ENCODE measurements at places on chromosomes 12 and 14.

GRCh38 chr12:39296496-39296895 lies 146.4 kb downstream of the KIF21A start:
- no peak for DNase-seq

GRCh38 chr14:79580414-79580813 lies 630.9 kb downstream of the DIO2 start:
- DNase-seq: no peak

DNA sequence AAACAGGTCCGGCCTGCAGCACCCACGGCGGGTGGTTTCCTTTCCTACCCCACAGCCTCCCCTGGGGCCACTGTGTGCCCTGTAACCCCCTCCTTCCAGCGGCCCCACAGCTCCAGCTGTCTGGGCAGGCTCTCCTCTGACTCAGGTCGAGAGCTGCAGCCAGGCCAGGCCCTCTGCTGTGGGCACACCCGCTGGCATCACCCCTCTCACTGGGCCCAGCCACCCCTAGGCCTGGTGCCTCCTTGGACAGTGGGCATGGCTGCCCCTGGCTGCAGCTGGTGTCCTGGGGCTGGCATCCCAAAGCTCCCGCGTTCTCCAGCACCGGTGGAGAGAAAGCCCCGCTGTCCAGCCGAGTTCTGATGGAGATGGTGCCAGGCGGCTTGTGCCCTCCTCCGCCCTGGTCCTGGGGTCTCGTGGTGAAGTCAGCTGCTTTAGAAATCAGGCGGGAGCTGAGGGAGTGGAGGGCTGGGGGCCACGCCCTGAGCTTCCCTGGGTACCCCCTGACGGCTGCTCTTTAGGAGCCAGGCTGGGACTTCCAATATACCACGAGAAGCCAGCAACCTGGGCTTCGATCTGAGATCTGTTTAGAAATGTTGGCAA lies 114.9 kb downstream of the KIF26A start:
- no peak for DNase-seq

DNA sequence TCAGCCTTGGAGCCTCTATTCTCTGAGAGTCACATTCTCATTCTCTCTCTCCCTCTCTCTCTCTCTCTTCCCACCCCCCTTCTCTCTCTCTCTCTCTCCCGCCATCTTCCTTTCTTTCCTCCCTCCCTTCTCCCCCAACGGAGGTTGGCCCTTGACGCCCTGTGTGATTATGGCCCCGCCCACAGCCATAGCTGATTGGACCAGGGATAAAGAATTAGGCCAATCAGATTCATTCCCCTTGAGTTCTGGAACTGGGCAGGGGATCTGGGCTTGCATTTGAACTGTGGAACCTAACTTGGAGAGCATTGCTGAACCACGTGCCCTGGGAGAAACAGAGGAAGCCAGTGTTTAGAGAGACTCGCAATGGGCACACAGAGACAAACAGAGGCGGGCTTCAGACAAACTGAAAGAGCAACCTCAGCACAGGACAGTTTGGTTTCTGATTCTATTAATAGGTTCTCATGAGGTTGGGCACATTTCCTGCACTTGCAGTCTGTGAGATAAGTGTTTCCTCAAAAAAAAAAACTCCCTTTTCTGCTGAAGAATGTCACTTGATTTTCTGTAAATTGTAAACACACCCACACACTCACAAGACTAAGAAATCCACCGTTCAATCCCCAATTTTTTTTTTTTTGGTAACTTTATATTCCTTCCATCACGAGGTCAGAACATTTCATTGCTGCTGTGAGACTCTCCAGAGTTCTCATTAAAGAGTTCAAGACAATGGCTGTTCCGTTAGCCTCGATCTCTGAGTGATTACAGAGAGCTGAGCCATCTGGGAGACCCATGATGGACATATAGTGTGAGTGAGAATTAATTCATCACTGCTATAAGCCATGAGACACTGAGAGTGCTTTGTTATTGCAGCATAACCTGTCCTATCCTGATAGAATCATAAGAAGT lies 3.5 kb upstream of the P2RX7 start:
- peak; percentile 90 for DNase-seq

GRCh38 chr12:102388469-102388868 lies 91.9 kb downstream of the IGF1 start:
- no peak for DNase-seq

DNA sequence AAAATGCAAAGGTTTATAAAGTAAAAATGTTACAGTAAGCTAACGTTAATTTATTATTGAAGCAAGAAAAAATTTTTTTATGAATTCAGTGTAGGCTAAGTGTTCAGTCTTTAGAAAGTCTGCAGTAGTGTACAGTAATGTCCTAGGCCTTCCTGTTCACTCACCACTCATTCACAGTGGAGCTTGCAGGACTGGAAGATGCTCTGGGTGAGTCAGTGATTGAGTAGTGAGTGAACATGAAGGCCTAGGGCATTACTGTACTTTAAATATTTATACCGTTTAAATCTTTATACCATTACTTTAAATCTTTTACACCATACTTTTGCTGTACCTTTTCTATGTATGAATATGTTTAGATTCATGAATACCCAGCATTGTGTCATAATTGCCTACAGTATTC lies 120.3 kb upstream of the SLC38A4 start:
- DNase-seq: no peak

GRCh38 chr12:107372229-107372658 lies 278.9 kb upstream of the CRY1 start:
- peak; percentile 64 for DNase-seq

DNA sequence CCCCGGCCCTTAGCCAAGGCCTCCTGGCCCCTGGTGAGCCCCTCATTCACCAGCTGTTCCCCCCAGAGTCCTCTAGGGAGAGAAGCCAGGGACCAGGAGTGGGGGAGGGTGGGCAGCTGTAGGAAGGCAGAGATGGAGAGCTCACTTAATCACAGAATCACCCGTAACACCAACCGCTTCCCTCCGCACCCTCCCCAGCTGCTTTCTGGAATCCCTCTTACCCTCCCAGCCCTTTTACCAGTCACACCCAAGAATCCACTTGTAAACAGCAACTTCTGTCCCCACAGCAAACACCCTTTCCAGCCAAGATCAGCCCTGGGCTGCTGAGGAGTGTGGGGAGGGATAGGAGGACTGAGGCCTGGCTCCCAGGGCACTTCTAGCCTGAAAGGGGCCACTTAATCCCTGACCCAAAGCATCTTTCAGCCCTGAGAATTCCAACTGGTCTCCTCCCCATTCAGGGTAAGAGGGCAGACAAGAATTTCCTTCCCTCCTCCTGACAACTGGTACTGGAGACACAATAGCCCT lies 18.8 kb downstream of the NCKAP5L start:
- no peak for DNase-seq

DNA sequence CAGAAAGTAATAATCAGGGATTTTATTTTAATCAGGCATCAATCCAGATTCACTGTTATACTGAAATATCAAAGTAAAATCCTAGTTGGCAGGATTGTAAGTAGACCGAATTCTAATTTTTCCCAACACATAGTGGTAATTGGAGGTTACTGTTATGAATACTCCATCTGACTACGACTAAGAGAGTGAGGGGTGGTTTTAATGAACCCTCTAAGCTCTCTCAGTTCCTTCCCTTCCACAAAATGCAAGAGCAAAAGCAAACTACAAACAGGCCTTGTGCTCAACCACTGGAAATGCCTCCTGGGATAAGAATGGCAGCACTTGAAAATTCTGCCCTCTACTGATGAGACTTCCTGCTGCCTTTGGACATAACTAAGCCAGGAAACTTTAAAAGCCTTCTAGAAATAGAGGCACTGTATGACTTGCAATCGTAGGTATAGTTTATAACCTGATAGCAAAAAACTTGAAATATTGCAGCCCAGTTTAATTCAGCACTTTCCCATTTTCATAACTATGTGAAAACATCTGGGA lies 184.8 kb downstream of the SLC16A7 start:
- no peak for DNase-seq

DNA sequence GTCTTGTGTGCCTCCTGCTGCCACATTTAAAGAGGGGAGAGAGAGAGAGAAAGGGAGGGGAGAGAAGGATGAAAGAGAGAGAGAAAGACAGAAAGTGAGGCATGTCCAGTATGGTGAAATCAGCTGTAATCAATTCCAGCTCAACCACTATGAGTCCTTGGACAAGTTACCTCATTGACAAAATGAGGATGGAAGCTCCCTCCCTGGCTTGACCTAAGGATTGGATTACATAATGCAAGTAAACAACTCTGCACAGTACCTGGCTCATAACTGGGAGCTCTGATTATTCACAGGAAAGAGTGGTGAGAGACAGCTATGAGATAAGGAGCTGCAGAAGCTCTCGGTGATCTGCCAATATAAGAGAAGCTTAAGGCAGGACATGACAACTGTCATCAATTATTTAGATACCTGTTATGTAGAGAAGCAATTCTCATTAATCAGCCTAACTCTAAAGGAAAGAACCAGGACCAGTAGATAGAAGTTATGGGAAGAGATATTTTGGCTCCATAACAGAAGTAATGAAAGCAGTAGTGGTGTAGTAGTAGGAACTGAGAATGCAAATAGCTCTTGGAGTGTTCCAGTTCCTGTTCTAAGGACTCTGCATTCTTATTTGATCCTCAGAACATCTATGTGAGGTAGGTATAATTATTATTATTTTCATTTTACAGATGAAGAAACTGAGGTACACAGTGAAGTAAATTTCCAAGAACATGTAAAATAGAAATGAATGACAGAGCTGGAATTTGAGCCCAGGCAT lies 791.6 kb downstream of the DIO2 start:
- no peak for DNase-seq

DNA sequence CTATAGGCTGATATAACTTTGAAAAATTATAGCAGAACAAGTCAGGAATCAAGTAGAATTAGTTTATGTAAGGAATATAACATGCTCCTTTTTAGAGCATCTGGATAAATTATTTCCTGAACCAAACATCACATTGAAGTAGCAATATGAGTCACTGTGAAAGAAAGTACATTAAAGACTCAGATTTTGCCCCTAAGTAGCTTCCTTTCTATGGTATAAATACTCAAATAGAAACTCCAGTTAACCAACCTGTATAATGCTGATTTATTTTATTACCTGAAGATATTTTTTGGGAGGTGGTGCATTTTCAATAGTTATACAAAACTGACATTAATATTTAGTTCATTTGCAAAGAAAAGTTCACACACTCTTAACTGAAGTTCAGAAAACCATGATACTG lies 312.1 kb downstream of the ITPR2 start:
- DNase-seq: no peak

DNA sequence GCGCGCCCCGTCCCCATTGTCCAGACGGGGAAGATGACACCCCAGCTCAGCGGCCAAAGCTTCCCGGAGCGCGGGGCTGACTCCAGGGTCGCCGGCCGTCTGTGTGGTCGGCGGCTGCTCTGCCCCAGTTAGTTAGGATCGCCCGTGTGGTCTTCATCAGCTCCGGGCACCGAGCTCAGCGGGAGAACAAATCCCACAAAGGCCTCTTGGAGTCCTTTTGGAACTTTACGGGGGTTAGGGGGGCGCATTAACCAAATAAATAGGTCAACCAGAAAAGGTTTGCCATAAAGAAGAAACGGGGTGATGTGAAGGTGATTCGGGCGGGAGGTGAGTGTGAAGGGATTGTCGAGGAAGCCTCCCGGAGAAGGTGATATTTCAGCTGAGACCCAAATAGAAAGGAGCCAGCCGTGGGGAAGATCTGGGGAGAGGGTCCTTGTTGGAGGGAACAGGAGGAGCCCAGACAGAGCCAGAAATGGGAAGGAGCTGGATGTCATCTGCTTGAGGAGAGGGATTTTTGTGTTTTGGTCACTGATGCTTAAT lies 697 bp downstream of the ATP6V0A2 start:
- DNase-seq: no peak

DNA sequence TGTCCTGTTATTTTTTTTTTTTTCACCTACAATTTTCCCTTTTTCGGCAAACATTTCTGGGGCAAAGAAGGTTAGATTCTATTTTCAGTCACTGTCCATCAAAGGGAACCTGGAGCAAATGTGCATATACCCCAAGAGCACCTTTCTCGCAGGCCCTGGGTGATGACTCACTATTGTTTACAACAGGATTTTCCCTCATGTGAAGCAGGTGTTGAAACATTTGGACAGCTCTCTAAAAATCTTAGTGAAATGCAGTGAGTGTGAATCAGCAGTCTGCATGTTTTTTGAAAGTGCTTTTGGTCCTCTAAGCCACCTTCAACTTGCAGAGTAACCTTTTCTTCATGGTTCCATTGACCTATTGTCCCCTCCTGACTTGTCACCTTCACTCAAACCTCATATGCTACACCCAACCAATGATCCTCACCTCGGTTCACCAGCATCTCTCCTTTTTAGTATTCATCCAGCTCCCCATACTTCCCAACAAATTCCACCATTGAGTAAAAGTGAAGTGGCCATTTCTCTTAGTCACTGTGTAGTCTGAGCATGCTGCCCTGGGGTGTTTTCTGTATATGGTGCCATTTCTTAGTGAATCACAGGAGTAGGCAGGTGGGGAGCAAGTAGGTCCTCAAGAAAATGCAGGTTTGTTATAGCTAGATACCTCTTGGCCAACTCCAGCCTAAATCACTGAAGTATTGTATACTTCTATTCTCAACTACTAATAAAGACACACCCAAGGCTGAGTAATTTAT lies 260.2 kb downstream of the BMP4 start:
- no peak for DNase-seq

GRCh38 chr14:76672123-76672522 lies 89.1 kb upstream of the VASH1 start:
- no peak for DNase-seq

DNA sequence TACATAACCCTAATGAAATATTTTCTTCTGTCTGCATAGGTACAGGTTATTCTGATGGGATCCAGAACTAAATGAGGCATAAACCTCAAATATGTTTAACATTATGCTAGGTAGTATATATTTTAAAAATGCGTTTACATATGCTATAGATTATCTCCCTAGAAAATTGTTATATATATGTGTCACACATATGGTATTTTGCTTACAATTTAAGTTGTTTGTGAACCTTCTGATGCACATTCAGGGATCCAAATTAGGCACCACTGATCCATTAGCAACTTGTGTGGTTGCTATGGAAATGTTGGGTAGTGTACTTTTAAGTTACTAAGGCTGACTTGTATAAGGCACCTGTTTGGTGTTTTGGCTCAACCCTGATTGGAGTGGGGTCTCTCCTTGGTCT lies 456.7 kb downstream of the AEBP2 start:
- DNase-seq: no peak

DNA sequence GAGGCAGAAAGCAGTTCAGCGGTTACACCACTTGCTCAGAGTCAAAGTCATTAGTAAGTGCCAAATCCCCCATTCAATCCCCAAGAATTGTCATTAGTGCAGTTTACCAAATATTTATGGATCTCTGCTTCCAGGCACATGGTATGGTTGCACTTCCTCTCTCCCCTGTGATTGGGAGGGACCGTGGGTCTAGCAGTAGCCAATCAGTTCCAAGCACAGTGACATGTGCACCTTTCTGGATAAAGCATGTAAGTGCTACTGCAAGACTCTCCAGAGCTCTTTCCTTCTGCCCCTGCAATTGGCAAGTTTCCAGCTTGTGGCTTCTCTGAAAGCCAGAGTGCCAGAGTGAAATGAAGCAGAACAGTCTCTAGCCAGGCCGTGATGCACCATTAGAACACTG lies 85.3 kb upstream of the FLRT2 start:
- DNase-seq: no peak

DNA sequence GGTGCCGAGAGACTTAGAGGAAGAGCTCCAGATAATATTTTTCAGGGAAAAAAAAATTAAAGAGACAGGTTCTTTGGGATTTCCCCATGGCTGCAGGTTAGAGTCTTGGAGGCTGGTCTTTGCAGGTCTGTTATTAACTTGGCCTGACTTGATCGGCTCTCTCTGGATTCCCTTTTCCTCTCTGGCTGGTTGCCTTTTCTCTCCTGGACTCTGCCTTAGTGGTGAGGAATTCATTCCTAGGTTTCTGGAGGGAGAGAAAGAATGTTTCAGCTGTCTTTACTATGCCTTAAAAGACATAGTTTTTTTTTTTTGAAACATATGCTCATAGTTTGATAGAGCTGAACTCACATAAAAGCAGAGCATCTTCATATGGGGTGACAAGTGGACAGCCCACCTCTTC lies 336.3 kb downstream of the BMP4 start:
- DNase-seq: no peak
